Caudate nucleus (tissue), 63 donors: ENCODE measurements at places on chromosomes 6 and 20.

DNA sequence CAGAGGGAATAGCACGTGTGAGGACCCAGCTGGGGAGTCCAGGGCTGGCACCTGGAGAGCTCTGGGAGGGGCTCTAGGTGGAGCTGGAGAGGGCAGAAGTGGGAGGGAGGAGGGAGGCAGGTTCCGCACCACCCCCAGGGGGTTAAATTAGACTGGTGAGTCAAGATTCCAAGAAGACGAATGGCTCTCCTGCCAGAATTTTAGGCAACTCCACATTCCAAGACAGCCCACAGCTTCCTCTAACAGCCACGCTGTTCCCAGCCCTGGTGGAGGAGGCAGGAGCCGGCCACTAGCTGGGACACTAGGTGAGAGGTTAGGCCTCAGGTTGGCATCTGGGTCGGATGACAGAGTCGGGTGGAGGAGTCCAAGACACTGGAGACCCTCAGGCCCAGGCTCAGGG is 60.2 kb downstream of the TFAP2C start:
- no peak for DNase-seq

GRCh38 chr20:61970357-61970756 is 95.3 kb downstream of the TAF4 start:
- DNase-seq: no peak

DNA sequence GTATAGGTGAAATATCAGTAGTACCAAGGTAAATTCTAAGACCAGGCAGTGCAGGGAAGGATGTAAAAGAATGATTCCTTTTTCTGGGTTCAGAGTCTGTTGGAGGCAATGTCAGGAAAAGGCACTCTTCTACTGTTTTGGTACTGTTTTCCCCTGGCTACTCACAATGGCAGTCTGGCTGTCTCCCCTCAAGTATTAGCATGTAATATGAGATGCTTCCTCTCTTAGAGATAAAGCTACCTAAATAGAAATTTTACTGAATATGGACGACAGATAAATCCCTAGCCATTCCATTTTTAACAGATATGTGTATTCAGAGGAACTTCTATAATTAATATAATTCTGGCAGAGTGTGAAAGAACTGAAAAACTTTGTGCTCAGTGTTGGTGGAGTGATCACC is 3.5 kb downstream of the RNF8 start:
- DNase-seq: no peak

DNA sequence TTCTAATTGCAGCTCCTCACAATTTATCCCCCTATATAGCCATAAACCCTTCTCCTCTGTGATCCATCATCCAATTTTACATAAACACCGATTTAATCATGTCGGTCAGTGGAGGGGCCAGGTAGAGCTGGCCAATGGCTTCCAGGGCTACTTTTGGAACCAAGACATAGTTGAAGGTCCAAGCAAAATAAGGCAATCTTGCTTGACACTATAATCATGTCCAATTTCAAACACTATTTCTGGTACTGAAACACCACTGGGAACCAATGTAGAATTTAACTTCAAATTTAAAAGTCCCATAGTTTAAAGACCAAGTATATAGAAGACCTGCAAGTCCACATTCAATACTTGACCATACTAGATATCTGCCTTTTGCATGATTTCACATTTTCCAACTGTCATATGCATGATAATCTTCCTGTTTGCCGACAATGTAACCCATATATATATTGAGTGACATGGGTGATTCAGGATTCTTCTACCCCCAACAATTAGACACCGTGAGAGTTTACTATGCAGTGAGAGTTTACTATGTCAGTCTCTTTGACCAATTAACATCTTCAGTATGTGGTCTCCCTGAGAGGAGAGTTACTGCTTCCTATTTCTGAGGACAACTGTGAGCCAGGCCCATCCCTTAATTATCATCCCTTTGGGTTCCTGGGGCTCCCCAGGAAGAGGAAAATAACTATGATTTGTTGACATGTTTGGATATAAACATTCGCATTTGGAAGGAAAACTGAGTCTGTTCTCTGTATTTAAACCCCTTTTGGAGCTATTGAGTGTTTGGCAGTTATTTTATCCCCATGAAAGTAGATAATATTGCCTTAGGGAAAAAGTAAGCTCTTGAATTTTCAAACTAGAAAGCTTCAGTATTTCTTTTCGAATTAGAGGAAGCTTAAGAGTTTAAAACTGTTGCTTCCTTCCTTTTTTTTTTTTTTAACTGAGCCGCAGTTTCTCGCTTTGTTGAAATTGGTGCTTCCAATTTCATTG is 31.8 kb downstream of the SAMD3 start:
- DNase-seq: no peak

- DNase-seq: no peak
Measured at GRCh38 chr20:63766695-63767426, 27.3 kb downstream of the SLC2A4RG start.
